ENCODE measurements at places on chromosomes 7 and 10.

DNA sequence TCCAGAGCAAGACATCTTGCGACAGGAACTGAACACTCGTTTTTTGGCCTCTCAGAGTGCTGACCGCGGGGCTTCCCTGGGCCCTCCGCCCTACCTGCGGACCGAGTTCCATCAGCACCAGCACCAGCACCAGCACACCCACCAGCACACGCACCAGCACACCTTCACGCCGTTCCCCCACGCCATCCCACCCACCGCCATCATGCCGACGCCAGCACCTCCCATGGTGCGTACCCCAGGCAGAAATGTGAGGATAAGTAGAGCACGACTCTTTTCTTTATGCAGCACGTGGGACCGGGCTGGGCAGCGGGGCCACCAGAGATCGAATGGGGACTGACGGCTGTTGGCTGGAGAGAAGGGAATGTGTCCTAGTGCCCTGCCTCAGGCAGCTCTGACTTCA is 365.8 kb upstream of the GALNT17 start:
- DNase-seq, result no peak

GRCh38 chr7:76189276-76189675 is 12.4 kb upstream of the SRRM3 start:
- no peak for DNase-seq

- DNase-seq, result no peak
Observed at GRCh38 chr7:28685242-28685643, 272.9 kb downstream of the TRIL start.

- no peak for DNase-seq
Observed at GRCh38 chr7:1981878-1982230, 250.9 kb downstream of the MAD1L1 start.

GRCh38 chr10:106980495-106981451 is 183.7 kb downstream of the SORCS1 start:
- DNase-seq, result no peak

- no peak for DNase-seq
Observed at GRCh38 chr10:44308935-44309334, 76.0 kb downstream of the CXCL12 start.

DNA sequence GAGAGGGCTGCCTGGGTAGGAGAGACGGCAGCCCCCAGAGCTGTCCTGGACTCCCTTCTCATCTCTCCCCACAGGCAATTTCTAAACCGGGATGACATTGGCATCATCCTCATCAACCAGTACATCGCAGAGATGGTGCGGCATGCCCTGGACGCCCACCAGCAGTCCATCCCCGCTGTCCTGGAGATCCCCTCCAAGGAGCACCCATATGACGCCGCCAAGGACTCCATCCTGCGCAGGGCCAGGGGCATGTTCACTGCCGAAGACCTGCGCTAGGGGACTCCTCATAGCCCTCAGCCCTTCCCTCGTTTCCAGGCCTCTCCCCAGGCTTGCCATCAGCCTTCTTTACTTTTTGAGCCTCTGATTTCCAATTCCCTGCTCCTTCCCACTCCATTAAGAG is 2.6 kb downstream of the ATP6V1F start:
- no peak for DNase-seq

GRCh38 chr10:133614830-133615580 is 11.6 kb downstream of the FRG2B start:
- DNase-seq, result no peak

DNA sequence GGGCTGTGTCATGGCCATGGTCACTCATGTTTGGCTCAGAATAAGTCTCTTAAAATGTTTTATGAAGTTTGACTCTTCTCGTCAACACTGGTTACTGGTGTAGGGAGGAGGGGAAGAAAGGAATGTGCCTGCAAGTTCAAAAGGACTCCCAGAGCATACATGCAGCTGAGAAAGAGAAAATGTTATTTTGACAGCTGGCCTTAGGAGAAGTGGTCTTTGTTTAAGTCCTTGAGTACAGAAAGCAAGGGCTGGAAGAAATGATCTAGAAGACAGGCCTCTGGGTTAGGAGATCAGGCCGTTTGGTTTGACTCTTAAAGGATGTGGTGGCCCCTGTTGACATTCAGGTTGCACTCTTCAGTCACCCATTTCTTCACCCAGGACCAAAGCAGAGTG is 245.5 kb downstream of the REEP3 start:
- DNase-seq, result no peak

- no peak for DNase-seq
Observed at GRCh38 chr10:99908512-99908911, 101.2 kb downstream of the DNMBP start.

GRCh38 chr7:24786941-24787340 is 29.7 kb upstream of the GSDME start:
- DNase-seq, result no peak

DNA sequence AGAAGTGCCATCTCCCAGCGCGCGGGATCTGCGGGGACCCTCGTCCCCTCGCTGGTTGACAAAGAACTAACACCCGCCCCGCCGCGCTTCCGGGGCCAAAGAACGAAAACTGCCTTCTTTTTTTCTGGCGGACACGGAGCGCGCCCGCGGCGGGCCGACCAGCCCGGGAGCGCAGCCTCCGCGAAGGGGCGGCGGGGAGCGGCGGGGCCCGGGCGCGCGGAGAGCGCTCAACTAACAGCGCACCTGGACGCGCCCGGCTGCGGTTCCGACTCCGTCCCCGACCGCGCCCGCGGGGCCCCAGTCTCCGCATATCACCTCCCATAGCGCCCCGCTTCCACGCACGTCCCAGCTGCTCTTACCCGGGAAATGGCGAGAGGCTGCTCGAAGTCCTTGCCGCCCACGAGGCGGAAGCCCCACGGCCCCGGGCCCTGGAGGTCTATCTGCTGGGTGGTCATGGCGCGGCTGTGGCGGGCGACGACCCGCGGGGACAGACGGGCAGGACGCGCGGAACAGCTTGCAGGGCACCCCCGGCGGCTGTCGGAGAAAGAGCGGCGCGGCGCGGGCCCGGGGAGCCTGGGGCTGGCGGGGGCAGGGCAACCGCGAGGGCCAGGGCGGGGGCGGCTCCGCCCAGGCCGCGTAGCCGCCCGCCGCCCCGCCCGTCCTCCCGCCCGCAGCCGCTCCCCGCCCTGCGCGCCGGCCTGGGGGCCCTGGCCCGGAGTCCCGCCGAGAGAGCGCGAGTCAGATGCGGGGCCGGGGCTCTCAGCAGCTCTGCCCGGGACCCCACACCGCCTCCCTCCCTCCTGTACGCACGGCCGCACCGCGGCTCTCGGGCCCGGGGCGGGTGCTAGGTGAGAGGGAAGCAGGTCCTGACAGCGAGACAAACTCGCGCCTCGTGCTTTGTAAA is at the start of gene PDLIM1:
TSS of gene PDLIM1 (minus strand) at position 543 of the 904 bp plus-strand sequence. CDS start at position 455, 88 bp downstream.
- DNase-seq, result no peak

- DNase-seq, result peak; percentile 65
Observed at GRCh38 chr10:52779541-52780390, 7.2 kb upstream of the MBL2 start.

DNA sequence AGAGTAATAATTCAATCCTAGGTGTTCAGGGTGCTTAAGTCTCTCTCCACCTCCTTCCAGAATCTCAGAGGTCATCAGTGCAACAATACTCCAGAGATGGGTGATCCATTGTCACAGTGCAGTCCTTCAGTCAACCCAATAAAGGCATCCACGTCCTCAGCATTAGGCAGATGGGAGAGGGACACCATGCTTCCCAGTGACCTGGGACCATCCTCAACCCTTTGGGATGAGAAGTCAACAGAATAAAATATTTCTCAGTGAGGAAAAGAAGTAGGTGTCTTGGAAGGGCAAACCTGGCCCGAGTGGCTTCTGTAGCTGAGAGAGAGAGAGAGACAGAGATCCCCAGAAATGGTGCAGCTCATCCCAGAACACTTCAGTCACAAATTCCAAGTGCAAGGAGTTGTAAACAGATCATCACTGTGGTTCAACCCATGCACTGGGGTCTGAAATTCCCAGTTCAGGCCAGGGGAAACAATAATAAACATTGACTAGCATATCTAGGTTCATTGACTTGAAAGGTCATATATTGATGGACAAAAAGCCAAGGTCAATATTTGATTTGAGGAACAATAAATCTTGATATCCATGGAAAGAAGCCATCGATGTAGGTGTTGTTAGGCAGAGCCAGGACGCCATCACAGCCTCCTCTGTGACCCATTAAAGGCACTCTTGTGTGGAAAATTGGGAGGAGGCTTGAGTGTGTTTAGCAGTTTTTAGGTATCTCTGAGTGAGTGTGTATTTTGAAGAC is 256.0 kb upstream of the ZMIZ1 start:
- DNase-seq, result no peak

DNA sequence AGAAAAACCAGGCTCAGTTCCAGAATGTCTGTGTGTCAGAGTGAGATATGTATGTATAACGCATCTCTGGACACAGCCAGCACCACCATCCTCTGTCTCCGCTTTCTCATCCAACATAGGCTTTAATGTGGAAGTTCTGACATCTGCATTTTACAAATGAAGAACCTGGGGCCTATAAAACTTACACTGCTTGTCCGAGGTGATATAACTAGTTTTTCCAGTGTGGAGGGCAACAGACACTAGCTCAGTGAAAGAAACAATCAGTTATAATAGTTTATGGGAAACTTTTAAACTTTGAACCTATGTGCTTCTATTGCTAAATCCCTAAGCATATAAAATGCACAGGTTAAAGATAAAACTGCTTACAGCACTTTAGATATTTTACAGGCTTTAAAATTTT is 208.7 kb downstream of the CRPPA start:
- DNase-seq, result no peak

DNA sequence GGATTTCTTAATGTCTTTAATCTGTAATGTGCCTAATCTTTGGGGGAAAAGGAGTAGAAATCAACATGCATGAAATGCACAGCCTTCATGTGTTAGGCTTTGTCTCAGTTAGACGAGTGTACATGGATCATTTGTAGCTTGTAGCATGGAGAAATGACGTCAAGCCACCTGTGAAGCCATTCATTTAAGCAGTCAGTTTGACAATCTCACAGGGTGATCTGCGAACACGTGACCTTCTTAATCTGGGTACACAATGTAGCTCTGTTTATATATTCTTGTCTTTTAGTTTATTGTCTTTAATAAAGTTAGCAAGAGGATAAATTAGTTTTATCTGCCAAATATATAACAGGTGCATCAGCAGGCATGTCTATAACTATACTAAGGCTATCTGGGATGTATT is 351.9 kb upstream of the LRGUK start:
- no peak for DNase-seq

DNA sequence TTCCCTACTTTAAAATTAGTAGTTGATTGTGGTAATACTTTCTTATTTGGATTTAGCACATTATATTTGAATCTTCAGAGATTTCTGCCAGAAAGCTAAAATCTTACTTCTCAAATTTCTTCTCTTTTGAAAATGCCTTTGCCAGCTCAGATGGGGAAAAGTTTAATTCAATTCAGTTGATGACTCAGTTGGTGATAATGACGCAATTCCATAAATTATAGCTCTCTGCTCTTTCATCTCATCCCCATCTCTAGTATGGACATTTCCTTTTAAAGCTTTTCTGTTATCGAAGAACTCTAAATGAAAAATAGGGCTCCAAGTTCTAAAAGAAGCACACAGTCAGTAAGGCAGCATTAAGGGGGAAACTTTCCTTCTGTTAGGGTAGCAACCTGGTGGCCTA is 25.5 kb downstream of the RNLS start:
- DNase-seq, result no peak

Measured in KG1 (cell line).